ENCODE measurements at places on chromosomes 4 and X.

GRCh38 chr4:77911091-77911490, 48.5 kb downstream of the MRPL1 start:
- no peak for ATAC-seq

DNA sequence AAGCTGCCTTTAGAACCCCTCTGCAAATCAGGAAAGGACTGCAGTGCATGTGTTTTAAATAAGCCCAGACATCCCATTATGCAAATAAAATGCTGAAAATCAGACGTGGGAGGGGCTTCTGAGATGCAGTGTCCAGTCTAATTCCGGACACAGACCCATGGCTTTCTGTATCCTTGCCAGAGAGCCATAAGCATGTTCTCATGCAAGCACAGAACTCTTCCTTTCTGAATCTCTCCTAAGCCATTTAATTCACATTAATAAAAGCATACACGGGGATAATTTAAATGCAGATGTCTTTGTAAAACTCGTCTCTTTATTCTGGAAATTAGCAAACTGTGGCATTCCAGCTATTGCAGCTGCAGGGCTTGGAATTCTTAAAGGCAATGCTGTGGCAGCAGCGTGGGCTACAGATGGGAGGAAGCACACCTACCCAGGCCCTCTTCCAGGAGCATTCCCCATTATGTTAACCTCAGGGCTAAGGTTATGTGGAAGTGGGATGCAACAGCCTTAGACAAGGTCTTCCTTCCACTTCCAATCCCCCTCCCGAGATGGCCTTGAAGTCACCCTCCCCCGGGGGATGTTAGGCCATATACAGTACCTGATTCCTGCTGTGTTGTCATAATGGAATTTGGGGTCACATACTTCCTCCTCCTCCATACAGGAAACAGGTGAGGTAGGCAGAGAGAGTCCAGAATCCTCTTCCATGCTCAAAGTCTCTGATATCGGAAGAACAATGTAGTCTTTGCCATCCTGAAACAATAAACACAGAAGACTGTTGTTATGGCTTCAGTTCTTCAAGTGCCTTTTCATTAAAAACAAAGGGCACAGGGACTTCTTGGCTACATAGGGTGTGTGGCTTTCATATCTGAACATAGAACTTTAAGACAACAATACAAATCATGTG, 38.1 kb downstream of the KDR start:
- no peak for ATAC-seq

- no peak for ATAC-seq
These were observed 437.6 kb upstream of the CTSO start for GRCh38 chr4:156391325-156391653.

DNA sequence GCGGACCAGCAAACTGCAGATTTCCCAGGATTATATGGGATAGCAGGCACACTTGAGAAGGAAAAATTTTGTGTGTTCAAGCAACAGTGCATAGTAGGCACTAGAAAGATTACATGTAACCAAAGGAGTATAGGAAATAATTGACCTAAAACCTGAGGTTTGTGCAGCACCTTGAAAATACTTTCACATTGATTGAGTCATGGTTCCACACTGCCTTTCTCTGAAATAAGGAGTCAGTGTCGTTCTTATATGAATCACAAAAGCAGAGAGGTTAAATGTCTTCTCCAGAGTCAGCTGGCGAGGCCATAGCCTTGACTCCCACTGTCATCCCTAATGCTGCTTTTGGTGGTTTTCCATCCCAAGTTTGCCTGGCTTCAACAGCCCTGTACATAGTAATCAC, 138.9 kb downstream of the SOWAHB start:
- ATAC-seq, result no peak

DNA sequence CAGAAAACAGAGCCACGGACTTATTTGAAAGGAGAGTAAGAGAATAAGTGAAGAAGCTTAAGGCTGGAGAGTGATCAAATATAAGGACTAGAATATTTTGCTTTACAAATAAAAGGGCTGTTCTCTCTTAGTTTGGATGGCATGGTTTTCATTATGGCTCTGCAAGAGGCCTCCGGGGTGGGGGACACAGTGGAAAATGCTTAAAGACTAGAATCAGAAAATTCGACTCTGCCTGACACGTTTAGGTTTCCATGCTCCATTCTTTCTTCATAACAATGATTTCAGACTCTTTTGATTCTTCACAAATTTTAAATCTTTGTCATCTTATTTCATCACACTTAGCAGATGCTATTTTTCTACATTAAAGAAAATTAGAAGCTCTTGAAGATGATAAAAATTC, 632.4 kb upstream of the BOD1L1 start:
- ATAC-seq, result no peak

GRCh38 chr4:87257523-87257922, 37.1 kb upstream of the KLHL8 start:
- ATAC-seq, result no peak

DNA sequence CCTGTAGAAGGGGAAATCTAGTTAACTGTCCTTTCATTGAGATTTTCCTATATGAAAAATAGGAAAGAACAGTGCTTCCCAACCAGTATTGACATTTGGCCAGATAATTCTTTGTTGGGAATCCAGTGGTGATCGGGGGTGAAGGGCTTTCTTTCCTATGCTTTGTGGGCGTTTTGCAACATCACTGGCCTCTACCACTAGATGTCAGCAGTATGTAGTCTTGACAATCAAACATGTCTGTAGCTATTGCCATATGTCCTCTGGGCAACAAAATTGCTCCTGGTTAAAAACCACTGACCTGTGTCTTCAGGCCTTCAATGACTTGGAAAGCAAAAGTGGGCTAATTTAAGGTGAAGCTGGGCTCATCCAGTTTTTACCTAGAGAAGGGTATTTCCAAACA, 658.5 kb downstream of the DACH2 start:
- ATAC-seq, result no peak

DNA sequence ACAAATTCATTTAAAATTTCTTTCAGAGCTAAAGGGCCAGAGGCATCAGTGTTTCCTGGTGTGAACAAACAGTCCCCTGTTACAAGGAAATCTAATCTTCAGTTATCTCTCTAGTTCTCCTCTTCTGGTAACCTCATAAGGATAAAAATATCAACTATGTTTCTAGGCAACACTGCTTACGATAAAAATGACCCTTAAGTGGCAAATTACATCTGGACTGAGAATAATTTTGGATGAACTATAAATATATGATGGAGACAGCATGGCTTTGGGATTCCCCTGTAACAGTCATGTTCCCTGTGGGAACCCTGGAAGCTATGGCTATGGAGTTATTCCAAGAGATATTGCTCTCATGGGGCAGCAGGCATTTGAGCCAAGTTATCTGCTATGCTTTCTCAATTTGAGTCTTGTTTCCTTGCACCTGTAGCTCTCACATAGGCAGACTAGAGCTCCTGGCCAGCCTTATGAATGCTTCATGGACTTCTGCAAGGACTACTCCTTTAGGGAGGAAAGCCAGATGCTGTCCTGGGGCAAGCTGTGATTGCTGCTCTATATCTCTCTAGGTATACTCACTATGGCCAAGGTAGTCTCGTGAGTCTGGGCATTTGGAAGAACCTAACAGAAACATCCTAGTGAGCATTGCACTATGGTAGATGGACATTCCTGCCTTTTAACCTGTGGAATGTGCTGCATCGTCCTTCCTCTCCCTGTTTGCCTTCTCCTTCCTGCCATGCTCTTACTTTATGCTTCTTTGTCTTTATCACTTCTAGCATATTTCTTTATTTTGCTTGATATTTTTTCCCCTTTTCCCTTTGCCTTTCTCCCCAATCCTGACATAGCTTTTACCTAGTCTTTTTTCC, 14.2 kb downstream of the C4orf33 start:
- no peak for ATAC-seq

DNA sequence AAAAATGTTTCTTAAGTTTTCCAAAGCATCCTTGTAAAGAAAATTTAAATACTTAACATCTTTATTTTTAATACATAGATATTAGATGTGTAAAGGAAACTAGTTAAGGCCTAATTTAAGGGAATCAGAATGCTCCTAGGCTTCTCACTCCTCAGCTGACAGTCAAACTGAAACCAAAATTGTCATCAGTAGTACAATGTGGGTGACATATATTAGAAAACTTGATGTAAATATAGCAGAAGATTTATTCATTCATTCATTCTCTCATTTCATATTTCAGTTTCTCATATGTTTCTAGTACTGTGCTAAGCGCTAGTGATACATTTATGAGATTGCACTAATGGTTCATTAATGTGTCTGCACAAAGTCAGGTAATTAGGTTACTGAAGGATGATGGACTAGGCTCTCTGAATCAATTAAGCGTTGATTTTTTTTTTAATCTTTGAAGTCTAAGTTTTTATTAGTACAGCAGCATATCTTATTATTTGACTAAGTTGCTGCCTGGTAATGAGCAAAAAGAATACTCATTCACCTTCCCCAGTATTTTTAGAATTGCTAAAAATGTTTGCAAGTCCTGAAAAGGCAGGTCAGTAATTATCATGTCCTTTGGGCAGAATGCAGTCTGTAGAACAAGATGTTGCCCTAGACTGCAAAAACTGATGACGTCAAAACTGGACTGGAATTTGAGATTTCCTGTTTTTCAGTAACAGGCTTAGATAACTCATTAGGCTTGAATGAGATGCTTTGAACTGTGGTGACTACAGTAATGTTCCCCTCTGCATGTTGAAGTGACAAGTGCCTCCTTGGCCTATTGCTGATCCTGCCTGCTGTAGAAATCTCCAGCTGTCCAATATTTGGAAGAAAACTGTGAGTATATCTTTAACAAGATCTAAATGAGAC, 128.7 kb downstream of the ARHGAP24 start:
- peak; percentile 55 for ATAC-seq

- ATAC-seq, result no peak
These were observed 353.0 kb downstream of the IDS start for GRCh38 chrX:149151805-149152757.

- ATAC-seq, result no peak
These were observed at the start of gene MAGEB4 for GRCh38 chrX:30241724-30242415. Gene MAGEB4, plus strand, starts transcription at chrX:30242000. Its CDS starts 136 bp downstream, at chrX:30242136.

DNA sequence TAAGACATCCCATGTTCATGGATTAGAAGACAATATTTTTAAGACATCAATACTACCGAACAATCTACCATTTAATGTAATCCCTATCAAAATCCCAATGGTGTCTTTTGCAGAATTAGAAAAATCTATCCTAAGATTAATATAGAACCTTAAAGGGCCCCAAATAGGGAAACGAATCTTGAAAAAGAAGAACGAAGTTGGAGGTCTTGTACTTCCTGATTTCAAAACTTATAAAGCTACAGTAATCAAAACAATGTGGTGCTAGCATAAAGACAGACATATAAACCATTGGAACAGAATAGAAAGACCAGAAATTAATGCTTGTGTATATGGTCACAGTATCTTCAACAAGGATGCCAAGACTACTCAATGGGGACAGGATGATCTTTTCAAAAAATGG, 42.0 kb downstream of the CENPE start:
- ATAC-seq, result no peak

GRCh38 chr4:102860611-102861324, 8.0 kb upstream of the CISD2 start:
- no peak for ATAC-seq

- peak; percentile 82 for ATAC-seq
These were observed 1.5 kb downstream of the BRWD3 start for GRCh38 chrX:80807992-80808735.

DNA sequence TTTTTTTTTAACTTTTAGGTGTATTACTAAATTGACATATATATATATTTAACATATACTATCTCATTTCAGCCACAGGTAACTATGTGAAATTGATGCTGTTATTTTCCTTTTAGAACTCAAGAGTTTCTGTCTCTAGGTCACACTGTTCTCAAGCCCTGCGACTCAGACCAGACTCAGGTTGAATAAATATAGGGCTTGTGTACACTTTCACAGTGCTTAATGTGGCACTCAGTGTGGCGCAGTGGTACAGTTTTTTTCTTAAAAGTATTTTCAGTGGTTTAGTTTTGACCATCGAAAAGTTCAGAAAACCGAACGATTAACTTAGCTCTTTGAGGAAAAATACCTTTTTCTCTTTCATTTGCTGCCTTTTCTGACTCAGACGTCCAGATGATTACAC, 24.7 kb downstream of the PACRGL start:
- ATAC-seq, result no peak

DNA sequence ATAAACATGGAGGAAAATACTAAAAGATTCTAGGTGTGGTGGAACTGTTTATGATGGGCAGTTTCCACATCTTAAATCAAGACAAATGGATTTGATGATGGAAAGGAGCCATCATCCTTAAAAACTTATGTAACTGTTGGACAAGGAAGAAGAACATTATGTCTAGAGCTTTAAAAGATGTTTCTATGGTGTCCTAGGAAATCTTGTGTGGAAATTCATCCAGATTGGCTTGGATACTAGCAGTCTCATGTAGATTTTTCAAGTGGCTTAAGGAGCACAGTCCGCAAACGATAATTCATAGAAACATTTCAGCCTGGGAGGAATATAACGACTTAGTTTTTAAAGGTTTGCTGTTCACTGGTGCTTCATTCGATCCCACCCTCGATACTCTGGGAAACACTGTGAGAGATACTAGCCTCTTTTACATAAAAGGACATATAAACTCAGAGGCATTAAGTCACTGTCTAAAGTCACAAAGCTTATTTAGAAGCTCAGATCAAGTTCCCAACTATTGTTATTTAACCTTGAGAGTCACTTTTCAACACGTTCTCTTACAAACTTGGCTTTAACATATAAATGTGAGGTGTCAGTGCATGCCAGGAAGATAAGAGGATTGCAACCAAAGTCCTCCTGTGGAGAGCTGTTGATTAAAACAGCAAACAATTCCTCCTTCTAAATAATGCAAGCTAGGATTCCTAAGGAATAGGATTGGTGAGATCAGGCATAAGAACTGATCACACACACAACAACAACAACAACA, 135.7 kb upstream of the SCML1 start:
- no peak for ATAC-seq

- ATAC-seq, result no peak
These were observed 146.1 kb downstream of the DCTD start for GRCh38 chr4:182770996-182771514.

DNA sequence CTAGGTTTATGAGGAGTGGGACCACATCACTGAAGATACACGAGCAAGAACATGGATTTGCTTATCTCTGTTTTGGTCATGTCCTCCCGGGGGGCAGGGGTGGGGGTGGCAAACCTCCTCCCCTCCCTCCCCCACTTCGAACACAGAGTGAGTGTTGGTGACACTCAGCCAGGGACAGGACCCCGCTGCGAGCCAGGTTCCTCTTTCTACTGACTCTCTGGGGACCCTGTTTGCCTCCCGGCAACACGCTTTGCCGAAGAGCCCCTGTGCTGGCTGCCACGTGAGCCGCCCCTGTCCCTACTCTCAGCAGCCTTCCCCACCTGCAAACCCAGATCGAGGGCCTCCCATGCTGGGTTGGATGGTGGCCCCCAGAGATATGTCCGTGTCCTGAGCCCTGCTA, 34.7 kb downstream of the P2RY8 start:
- peak; percentile 93 for ATAC-seq

Measured in stimulated activated memory B cell treated with anti-CD40 and anti-IgM and Interleukin-4, amounts not matched to agents 10 μg/mL and 1 μg/mL and 100 μg/mL, for 72 hours (primary cell).